ENCODE measurements at places on chromosomes 4 and X.

GRCh38 chrX:85851418-85851817 is 195.9 kb downstream of the CHM start:
- no peak for DNase-seq

GRCh38 chr4:16790508-16790907 is 107.9 kb downstream of the LDB2 start:
- no peak for DNase-seq

- DNase-seq, result no peak
Observed at GRCh38 chrX:34886011-34886410, 56.6 kb upstream of the FAM47B start.

- no peak for DNase-seq
Observed at GRCh38 chr4:159250751-159251325, 148.0 kb downstream of the RAPGEF2 start.

GRCh38 chr4:75071317-75071716 is 138.4 kb downstream of the PARM1 start:
- no peak for DNase-seq

- DNase-seq, result no peak
Observed at GRCh38 chrX:29478336-29479069, 736.9 kb upstream of the MAGEB2 start.

GRCh38 chr4:42654631-42655268 is 2.2 kb downstream of the ATP8A1 start:
- DNase-seq, result no peak

DNA sequence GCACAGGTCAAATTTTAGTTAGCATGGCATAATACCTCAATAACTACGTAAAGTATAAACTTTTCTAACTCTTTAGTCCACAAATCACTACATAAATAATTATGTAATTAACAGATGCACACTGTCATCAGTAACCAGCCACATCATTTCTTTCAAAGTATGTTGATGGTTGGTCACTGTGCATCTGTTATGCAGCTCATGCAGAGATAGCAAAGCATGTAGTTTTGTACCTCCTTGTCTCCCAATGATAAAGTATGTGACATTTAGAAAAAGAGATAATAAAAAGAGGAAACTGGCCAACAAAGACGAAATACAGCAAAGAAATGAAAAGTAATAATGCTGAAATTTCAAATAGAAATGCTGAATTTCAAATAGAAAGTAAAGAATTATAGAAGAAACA is 2.9 kb downstream of the LAMTOR3 start:
- no peak for DNase-seq

DNA sequence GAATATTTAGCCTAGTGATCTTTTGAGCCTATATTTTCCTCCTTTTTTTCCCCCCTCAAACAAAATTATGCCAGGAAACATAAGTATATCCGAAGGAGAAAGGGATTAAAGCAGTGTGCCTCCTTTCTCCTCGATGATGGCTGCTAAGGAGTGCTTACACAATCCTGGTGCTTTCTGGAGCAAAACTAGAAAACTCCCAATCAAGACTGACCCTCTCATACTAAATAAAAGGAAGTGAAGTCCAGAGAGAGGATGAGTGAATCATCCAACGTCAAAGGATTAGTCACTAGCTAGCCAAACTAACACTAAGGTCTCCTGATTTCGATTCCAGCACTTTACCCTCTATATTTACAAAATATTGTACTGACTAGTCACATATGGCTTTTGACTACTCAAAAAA is 146.8 kb downstream of the PPP3CA start:
- DNase-seq, result no peak

DNA sequence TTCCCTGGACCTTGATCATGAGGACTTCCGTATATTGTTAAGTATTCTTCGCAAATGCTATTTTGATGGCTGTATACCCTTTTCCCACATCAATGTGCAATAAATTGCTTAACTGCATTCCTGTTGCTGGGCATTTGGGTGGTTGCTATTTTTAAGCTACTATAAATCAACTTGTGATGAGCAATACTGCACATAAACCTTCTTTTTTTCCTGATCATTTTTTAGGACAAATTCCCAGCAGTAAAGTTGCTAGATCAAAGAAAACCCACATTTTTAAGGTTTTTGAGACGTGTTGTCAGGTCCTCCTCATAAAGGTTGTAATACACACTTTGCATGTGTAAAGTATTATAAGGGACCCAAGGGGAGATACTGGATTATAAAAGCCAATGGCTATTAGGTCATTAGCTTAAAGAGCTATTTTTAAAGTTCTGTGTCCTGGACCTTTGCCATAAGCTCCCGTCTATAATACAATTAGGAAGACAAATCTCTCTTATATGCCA is 35.6 kb downstream of the LIMCH1 start:
- no peak for DNase-seq

DNA sequence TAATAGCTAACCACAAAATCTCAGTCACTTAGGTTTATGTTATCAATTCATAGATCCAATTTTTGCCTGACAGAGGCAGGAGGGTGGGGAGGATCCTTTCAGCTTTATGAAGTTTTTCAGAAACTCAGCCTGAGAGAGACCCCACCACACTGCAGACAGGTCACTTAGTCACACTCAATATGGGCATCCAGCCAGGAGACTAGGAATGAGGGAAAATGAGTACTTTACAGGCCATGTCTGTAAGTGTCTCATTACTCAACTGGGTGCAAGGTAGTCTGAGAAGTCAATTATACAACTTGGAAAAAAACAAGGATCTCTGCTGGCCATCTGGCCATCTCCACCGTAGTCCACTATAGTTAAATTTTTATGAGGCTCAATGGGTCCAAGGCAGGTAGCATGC is 365.9 kb downstream of the INPP4B start:
- no peak for DNase-seq

DNA sequence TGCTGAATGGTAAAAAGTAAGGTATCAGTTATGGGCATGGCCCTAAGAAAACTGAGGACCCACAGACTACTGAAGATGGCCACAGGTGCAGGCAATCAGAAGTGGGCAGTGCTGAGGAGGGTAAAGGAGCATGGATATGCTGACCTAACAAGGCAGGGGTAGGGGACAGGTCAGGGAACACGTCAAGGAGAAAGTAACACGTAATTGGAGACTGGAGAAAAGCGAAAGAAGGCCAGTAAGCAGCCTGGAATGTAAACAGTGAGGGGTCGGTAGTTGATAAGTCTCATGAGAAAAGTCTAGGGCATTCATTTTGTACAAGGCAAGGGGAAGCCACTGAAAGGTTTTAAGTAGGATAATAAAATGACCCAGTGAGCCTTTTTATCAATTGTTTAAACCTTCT is 153.3 kb downstream of the PRDM5 start:
- DNase-seq, result no peak

GRCh38 chrX:123570011-123570590 is 162.8 kb downstream of the THOC2 start:
- DNase-seq, result no peak

- DNase-seq, result no peak
Observed at GRCh38 chrX:102708900-102709299, 3.3 kb upstream of the GPRASP2 start.

DNA sequence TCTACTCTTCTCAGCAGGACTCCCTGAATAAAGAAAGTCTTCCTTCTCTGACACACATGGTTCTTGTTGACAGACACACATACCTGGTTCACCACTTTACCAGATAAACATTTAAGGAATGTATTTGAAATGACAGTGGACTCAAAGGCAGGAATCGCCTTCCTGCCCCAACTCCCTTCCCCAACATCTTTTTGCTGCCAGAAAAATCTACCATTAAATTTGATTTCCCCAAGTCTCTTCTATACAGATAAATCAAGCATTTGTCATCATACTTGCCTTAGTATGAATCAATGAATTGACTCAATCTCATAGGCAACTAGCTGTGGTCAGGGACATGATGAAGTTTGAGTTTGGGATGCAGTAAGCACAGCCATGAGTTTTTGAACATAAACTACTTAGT is 23.3 kb upstream of the ANXA5 start:
- DNase-seq, result no peak

- no peak for DNase-seq
Observed at GRCh38 chr4:184932343-184932742, 85.9 kb upstream of the HELT start.

DNA sequence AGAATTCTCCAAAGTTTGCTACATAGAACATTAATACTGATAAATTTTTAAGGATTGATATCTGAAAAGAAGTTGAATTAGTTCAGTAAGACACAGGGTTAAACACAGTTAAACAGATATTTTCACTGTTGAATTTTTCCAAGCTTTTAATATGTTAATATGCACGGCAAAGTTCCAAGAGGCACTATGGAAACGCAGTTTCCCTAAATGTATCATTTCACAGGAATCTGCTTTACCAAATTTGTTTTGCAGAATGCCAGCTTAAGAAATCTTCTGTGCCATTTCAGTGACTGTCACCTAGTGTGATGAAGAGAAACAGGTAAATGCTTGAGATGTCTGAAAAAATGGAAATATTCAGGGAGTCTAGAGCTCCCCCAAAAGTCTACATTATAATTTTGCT is 395.9 kb upstream of the GRIA3 start:
- DNase-seq, result no peak

DNA sequence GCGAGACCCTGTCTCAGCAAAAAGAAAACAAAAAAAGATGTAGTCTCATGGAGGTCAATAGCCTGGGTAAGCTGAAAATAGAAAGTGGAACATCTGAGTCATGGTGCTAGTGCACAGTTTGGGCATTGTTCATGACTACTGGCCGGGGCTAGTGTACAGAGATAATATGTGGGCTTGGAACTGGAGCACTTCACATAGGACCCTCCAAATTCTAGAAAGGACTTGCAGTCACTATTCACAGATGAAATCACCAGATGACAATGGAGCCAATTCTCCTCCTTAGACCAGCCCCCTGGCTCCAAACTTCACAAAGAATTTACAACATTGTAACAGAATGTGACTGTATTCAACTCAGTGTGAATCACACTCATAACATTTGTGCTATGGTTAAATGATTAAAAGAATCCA is 367.8 kb upstream of the SLC7A11 start:
- DNase-seq, result no peak

- no peak for DNase-seq
Observed at GRCh38 chrX:129576539-129576938, 36.5 kb downstream of the OCRL start.

DNA sequence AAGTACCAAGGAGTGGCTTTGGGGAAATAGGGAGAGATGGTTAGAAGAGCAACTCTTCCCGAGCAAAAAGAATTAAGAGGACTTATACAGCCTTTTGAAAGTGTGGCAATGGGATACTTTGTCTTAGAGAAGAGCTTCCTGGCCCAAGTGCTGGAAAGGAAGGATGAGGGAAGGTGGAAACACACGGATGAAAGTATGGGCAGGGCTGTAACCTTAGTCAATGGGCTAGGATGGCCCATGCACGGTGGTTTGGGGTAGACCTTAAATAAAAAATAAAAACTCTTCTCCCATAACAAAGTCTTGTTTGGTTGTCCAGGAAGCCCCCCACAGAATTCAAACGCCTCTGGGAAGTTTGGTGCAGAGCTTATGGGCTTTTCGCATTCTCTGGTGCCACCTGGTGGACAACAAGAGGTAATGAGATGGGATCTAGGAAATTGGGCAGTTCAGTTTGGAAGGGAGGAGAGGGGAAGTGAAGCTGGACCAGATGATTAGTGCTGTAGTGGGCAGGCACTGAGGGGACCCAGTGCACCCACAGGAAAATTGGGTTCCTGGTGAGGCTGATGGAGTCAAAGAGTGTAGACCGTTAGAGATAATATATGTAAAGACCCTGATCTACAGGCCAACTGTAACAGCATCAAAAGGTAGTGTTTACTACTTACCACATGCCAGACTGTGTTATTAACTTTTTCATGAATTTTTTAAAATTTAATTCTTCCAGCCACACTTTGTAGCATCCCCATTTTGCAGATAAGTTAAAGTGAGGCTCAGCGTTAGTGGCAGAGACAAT is 13.8 kb upstream of the ENOX2 start:
- DNase-seq, result no peak

GRCh38 chr4:6426571-6427438 is 45.6 kb downstream of the PPP2R2C start:
- no peak for DNase-seq

GRCh38 chr4:184647266-184648053 is 1.8 kb downstream of the CASP3 start:
- no peak for DNase-seq

- DNase-seq, result no peak
Observed at GRCh38 chr4:70158576-70158975, 4.5 kb downstream of the PRR27 start.

- no peak for DNase-seq
Observed at GRCh38 chr4:97132435-97132834, 1010.8 kb downstream of the STPG2 start.

DNA sequence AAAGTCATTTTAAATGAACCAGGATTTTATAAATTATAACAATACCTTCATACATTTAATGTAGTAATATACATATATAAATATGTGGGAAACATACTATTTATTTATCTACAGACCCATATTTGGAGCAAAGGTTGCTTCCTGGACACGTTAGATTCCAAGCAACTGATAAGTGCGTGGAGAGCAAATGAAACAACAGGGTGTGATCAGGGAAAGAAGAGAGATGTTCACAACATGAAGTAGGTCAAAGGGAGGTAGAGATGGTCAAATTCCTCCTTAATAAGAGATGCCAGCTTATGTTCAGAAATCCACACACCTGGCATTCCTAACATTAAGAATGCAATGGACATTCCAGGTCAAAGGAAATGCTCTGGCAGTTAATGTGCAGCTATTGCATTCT is 53.1 kb upstream of the HPGD start:
- DNase-seq, result no peak

DNA sequence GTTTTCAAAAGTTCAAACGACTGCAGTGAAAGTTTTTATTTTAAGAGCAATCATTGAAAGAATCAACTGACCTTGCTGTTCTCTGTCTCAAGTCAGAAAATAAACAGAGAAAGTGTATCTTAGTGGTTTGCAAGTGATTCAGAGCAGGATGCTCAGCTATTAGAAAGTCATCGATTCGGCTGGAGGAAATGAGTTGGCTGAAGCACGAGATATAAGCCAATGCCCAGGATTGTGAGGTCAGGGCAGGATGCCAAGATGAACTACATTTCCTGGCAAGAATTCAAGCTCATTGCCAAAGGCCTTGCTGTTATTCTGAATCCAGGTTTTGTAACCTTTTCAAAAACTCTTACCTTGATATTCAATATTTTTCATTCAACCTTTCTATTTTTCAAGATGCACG is 541.4 kb upstream of the BOD1L1 start:
- no peak for DNase-seq

GRCh38 chr4:22410645-22411247 is 105.1 kb downstream of the ADGRA3 start:
- DNase-seq, result no peak

DNA sequence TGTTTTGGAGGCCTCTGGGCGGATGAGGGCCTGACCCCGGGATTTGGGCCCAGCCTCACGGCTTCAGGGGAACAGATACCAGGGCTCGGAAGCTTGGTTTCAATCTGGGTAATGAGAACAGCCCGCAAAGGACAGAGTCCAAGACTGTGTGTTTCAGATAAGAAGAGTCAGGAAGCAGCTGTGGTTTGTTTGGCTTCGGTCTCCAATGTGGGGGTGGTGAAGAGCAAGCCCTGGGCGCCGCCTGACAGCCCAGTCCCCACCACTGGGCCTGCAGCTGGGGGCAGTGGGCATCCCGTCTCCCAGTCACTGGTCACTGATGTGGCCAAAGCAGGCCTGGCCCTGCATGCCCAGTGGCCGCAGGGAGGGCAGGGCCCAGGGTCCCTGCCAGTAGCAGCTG is 9.1 kb downstream of the WFS1 start:
- no peak for DNase-seq
